NCI-H345 (cell line): ENCODE measurements at places on chromosomes 2 and 18.

DNA sequence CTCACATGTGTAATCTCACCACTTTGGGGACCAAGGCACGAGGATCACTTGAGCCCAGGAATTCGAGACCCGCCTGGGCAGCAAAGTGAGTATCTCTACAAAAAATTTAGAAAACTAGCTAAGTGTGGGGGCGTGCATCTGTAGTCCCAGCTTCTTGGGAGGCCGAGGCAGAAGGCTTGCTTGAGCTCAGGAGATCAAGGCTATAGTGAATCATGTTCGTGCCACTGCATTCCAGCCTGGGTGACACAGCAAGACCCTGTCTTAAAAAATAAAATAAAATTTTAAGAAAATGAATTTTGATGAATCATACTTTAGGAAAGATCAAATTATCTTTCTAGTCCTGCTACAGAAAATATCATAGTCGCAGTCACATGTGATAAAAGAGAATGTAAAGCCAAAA lies 46.9 kb downstream of the CABYR start:
- no peak for DNase-seq

DNA sequence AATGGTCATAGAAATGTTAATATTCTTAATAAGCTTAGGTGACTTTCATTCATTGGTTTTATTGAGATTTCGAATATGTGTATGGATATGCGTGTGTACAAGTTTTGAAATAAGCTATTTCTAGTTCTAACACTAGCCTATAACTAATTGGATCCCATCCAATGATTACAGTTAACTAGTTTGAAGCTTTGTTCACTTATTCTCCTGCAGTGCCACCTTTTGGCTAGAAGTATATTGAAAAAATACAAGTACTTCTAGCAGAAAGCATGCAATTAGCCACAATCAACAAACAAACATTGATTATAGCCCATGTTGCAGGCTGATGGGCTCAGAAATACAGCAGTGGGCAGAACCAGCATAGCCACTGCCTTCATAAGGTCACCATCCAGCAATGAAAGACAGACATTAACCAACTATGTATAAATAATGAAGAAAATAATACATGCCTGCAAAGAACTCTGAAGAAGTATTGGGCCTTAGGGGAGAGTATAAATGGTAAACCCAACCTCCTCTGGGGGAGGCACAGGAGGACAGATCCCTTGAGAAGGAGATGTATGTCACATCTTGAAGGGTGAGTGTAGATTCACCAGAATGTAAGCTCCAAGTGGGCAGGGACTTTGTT lies 5.1 kb upstream of the PIEZO2 start:
- DNase-seq = peak; percentile 55

GRCh38 chr2:28102455-28102874 lies 211.9 kb downstream of the BABAM2 start:
- DNase-seq = no peak

GRCh38 chr2:64491426-64491825 lies 32.7 kb upstream of the AFTPH start:
- no peak for DNase-seq

DNA sequence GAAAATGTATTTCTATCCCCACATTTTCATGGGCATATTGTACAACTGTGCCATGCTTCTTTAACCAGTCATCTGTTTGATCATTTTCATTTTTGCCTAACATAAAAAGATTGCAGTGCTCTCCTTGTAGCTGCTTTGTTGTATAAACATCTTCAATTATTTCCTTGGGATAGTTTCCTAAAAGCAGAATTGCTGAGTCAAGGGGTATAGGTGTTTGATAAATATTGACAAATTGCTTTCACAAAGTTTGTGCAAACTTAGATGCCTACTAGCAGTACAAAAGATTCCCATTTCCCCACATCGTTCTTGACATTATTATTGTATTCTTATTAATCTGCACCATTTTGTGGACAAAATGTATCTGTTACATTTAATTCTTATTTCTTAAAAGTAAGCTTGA lies 479.6 kb downstream of the FBXO15 start:
- DNase-seq = no peak
